CD4-positive, alpha-beta T cell treated with Interleukin-2 at 100 ng/mL for 4 hours (primary cell): ENCODE measurements at places on chromosomes 7 and 10.

- no peak for DNase-seq
Observed at GRCh38 chr10:5136468-5137087, 42.4 kb downstream of the AKR1C3 start.

- DNase-seq, result no peak
Observed at GRCh38 chr10:43001427-43001795, 75.5 kb upstream of the RET start.

- DNase-seq, result no peak
Observed at GRCh38 chr10:33609546-33609945, 275.1 kb upstream of the NRP1 start.

GRCh38 chr7:6248581-6248980, 23.8 kb downstream of the CYTH3 start:
- no peak for DNase-seq

DNA sequence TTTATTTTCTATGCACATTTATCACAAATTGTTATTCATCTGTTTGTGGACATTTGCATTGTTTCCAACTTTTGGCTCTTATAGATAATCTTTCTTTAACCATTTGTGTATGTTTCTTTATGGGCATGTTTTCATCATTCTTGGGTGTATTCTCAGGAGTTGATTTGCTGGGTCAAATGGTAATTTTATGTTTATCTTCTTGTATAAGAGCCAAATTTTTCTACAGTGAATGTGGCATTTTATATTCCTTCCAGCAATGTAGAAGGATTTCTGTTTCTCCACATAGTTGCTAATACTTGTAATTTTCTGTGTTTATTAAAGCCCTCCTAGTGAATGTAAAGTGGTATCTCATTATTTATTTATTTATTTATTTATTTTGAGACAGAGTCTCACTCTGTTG, 21.8 kb downstream of the CYP2C19 start:
- DNase-seq, result no peak

GRCh38 chr10:58258977-58259692, 8.6 kb downstream of the IPMK start:
- no peak for DNase-seq

- DNase-seq, result no peak
Observed at GRCh38 chr10:94049911-94050310, 56.2 kb downstream of the PLCE1 start.

GRCh38 chr10:24027107-24027506, 181.8 kb upstream of the KIAA1217 start:
- DNase-seq, result no peak

DNA sequence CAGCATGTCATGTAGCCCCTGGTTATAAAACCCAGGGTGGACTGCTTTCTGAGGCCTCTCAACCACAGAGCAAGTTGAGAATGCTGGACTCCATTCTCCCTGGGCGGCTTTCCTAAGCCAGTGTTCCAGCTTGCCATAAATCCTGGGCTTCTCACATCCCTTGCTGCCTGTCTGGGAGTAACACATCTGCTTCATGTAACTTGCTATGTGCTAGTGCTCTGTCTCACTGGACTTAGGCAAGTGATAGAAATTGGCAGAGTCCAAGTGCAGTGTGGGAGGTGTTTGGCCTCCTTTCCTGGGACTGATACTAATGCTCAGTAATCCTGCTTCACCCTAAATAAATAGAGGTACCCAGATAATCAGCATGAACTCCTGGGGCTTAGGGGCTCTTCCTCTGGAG, 277.1 kb upstream of the POM121L12 start:
- DNase-seq, result no peak

DNA sequence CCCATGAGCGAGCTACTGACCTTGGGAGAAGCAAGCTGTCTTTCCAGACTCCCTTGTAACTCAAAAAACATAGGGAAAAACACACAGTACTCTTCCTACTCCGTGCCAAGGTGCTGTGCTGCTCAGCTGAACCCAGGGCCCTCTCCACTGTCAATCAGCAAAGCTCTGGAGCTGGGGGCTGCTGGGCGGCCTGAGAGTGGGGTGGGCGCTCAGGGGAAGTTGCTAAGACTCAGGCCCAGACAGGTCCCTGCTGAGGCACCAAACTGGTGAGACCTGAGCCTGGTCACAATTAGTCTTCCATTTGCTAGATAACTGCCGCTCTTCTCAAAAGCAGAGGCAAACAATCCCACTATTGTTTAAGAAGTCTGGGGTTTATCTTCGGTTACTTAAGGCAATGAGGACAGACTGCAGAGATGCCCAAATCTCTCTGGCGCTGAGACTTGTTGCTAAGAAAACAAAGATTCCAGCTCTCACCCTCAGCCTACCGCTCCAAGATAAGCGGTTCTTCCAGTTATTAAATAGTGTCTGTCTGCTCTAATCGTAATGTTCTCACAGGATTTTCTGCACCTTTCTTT, 22.0 kb downstream of the STEAP1B start:
- no peak for DNase-seq

DNA sequence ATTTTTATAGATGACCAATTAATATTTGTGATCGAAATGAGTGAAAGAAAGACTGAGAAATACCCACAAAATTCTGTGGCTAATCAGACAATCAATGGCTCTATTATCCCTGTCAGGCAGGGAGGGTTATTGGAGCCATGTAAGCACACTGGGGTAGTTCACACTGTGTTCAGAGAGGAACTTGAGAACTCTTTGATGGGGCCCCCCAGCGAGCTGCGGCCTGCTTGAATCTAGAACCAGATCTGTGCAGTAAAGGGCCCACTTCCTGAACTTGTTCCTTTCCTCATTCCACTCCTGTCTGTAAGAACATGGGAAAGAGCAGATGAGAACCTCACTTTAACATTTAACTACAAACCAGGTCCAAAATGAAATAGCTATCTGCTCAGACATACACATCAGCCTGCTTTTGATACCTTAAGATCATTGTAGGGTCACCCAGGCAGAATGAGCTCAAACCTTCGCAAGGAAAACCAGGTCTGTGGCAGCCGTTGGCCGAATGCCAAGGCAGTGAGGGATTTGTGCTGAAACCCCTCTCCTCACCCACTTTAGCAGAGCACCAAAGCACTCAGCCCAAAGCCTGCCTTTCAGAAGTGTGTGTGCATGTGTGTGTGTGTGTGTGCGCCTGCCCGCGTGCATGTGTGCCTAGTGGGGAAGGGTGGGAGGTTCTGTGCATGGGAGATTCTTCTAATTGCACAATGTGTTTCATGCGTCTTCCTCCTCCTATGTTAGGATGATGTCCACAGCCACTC, 365.6 kb upstream of the MGMT start:
- DNase-seq, result no peak

GRCh38 chr7:129702761-129703338, 91.3 kb downstream of the NRF1 start:
- no peak for DNase-seq

GRCh38 chr10:123530166-123530870, 135.8 kb upstream of the GPR26 start:
- DNase-seq, result no peak

GRCh38 chr7:6159524-6160031, 112.8 kb downstream of the CYTH3 start:
- no peak for DNase-seq

GRCh38 chr10:105691811-105692210, 1050.7 kb downstream of the SORCS3 start:
- DNase-seq, result no peak

- DNase-seq, result no peak
Observed at GRCh38 chr7:112873831-112874553, 83.8 kb upstream of the TMEM168 start.

DNA sequence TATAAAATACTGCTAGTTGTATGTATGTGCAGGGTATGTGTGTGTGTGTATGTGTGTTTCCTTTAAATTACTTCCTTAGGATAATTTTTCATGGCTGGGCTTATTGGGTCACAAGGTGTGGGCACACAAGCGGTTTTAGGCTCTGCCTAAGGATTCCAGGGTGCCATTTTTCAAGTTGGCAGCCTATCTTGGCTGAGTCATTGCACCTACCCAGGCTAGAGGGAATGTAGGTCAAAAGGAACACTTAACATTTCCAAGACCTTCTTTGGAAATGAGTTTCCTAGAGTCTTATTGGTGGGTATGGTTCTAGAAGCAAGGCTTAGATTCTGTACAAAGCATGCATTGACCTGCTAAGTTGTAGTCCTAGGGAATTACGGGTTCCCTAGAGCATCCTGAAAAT, 642.1 kb downstream of the LRMDA start:
- DNase-seq, result no peak

DNA sequence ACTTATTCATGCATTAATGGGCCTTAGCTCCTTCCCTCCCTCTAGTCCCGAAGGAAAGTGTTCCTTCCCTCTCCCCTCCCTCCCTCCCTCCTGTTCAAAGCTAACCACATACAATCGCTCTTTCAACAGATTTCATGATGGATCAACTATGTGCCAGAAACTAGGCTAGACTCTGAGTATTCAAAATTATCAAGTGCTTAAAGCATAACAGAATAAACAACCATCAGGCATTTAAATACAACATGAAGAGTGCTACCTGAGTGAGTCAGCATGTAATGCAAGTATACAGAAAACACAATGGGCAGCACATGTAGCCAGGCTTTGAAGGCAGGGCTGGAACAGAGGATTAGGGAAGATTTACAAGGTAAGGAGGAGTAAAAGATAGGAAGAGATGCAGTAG, 11.3 kb downstream of the CHCHD3 start:
- no peak for DNase-seq

DNA sequence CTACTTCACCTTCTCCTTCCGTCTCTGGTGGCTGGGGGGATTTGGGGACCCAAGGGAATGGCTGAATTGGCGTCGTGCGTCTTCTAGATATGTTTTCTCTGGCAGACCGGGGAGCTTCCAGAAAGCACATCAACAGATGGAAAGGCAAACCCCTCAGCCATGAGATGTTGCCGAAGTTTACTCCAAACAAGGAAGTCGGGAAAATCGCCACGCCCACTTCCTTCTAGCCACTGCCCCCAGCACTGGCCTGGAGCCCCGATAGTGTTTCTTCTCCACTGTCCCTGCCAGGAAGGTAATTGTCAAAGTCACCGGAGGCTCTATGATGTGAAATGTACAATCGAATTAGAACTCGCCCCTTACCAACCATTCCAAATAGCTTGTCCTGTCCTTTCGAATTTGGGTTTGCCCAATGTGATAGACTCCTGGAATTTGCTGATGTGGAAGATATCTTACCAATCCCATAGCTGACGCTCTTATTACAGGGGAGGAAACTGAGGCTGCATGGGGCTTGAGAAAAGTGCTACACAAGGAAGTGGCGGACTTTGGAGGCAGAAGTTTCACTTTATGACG, 191.0 kb downstream of the LSM5 start:
- no peak for DNase-seq

GRCh38 chr7:11830582-11831155, 1.3 kb downstream of the THSD7A start:
- DNase-seq, result no peak
